ENCODE measurements at places on chromosomes 3 and 15.

- no peak for DNase-seq
These were observed 1.4 kb upstream of the HCN4 start for GRCh38 chr15:73370151-73370550.

DNA sequence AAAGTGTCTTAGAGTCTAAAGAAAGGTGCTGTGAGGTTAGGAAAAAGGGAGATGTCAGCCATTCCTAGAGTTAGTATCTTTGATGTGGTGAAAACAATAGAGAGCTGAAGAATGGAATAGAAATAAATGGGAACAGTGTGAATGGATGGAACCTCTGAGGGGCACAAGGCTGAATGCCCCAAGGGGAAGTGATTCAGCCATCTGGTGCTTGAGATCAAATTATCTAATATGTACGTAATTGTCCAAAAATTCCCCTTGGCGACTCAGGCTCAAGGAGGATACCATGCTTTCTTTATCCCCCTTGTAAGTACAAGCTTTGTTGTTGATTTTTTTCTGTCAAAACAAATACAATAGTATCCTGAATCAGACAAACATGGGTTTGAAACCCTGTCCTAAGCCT, 361.6 kb downstream of the LSAMP start:
- DNase-seq = no peak

DNA sequence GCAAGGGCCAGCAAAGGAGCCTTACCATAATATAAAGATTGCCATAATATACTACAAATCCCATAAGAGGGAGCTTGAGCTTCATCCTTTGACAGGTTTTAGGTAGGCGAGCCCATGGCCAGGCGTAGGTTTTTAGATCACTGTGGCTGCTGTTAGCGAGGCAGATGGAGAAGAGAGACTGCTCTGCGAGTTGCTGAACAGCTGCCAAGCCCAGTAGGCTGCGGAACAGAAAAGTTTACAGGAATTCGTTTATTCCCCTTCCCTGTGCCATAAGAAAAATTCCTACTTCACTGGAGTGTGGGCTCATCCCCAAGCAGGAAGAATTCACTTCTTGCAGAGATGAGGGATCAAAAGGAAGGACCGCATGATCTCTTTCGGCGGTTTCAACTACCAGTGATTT, 30.5 kb downstream of the TMED3 start:
- no peak for DNase-seq

DNA sequence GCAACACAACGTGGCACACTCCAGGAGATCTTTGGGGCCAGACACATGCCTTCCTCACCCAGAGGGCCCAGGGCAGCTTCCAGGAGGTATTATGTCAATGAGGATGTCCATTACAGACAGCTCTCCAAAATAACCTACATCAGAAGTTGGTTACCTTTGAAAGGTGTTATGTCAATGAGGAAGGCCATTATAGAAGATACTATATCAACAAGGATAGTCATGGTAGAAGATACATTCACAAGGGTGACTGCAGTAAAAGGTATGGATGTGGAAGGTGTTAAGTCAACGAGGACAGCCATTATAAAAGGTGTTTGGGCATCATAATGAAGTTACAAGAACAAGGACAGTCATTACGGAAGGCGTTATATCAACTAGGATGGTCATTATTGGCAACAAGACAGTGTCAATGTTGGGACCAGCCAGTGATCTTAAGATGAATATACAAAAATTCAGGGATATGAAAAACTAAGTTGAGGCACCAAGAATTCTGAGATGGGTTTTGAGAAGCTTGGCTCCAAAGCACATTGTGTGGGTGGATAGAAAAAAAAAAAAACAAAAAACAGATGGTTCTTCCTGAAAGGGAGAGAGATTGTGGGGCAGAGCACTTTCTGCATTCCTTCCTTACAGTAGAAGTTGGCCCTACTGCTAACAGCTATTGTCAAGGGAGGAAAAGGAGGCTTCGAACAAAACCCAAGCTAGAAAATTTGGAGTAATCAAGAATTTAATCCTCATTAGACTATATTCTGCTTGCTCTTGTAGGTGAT, 11.2 kb downstream of the CDCP1 start:
- DNase-seq = no peak

DNA sequence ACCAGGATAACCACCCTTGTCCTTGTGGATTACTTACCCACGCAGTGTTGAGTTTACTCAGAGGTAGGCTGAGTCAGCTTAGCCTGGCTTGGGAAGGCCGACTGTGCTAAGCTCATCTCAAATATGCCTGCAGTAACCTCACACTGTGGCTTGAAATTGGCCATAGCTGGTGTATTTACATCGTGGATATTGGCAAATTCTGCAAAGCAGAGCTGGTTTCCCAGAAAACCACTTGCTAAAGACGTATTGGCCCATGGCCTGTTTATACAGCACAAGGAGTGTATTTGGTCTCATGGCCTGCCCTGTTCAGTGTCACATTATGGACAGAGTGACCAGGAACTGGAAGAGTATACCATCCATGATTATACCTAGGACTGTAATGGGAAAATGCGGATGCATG, 170.5 kb upstream of the UBE3A start:
- no peak for DNase-seq

DNA sequence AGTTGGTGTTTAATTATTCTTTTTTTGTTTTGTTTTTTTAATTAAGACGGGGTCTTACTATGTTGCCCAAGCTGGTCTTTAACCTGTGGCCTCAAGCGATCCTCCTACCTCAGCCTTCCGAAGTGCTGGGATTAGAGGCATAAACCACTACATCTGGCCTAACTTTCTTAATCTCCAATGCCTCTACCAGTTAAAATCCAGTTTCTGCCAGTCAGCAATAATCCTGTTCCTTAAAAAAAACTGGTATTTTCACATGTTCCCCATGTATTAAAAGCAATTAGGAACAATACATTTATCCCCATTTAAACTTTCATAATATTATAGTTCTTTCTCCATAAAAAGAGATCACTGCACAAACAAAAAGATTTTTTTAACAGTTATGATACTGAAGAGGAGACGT, 21.2 kb downstream of the DCAF1 start:
- DNase-seq = no peak

- no peak for DNase-seq
These were observed 123.1 kb upstream of the UMPS start for GRCh38 chr3:124607163-124607562.

GRCh38 chr3:172100482-172100881, 61.1 kb downstream of the FNDC3B start:
- no peak for DNase-seq

GRCh38 chr3:134054881-134055280, 25.2 kb upstream of the SLCO2A1 start:
- DNase-seq = no peak

DNA sequence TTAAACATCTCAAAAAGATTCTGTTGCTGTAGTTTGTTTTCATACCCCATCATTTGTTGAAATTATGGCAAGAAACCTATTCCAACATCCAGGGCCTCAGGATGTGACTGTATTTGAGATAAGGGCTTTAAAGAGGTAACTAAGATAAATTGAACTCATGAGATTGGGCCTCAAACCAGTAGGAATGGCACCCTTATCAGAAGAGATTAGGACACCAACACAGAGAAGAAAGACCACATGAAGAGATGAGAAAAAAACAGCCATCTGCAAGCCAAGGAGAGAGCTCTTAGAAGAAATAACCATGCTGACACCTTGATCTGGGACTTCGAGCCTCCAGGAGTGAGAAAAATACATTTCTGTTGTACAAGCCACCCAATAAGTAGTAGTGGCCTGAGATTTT, 157.7 kb downstream of the CGGBP1 start:
- no peak for DNase-seq

DNA sequence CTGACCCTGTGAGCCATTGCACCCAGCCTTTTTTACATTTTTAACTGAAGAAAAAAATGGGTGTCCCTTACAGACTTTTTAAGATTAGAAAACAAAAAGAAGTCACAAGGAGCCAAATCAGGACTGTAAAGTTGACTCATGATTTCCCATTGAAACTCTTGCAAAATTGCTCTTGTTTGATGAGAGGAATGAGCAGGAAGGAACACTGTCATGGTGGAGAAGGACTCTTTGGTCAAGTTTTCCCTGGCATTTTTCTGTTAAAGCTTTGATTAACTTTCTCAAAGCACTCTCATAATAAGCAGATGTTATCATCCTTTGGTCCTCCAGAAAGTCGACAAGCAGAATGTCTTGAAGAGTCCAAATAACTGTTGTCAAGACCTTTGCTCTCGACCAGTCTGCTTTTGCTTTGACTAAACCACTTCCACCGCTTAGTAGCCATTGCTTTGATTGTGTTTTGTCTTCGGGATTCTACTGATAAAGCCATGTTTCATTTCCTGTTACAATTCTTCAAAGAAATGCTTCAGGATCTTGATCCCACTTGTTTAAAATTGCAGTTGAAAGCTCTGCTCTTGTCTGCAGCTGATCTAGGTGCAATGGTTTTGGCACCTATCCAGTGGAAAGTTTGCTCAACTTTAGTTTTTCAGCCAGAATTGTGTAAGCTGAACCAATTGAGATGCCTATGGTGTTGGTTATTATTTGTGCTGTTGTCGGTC, 369.4 kb downstream of the MAGI1 start:
- no peak for DNase-seq

DNA sequence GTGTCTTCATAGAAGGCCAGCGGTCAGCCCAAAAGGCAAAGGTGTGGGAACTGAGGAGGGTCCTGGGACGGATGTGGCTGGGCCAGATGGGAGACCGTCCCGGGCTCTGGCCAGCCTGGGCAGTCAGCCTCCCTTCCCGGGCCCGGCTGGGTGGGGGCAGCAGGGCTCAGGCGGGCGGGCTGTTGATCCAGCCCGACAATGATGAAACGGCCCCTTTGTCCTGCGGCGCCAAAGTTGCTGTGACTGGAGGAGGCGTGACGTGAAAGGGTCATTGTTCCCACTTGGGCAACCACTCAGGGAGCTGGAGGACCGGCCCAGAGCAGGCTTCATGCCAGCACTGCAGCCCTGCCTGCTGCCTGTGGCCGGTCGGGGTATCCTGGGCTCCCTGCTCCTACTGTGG, 16.5 kb downstream of the DUSP7 start:
- DNase-seq = no peak

GRCh38 chr3:171404376-171404967, 55.7 kb downstream of the TNIK start:
- no peak for DNase-seq

DNA sequence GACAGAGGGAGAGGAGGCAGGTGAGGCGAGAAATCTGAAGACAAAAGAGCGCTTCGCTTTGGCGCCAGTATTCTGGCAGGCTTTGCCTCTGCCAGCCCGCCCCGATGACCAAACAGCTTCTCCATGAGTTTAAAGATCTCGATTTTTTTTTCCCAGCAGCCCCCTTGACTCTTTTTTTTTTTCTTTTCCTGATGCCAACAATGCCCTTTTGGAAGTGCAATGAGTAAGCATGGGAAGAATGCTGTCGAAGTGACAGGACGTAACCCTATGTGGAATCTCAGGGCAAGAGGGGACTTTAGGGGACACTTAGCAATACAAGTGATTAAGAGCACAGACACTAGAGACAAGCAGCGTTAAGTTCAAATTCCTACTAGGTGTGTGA, 211.7 kb downstream of the FGF12 start:
- no peak for DNase-seq

GRCh38 chr3:59904296-59904695, 854.5 kb upstream of the CFAP20DC start:
- no peak for DNase-seq

- DNase-seq = no peak
These were observed 266.5 kb upstream of the CCDC54 start for GRCh38 chr3:107110596-107111305.
